ELF-1 (cell line): ENCODE measurements at places on chromosomes 4 and X.

GRCh38 chr4:106277140-106277675 is 38.8 kb downstream of the TBCK start:
- no peak for DNase-seq

- no peak for DNase-seq
These were observed 170.0 kb downstream of the SMIM20 start for GRCh38 chr4:26083987-26084386.

GRCh38 chrX:31092970-31093638 is 21.3 kb upstream of the FTHL17 start:
- no peak for DNase-seq

DNA sequence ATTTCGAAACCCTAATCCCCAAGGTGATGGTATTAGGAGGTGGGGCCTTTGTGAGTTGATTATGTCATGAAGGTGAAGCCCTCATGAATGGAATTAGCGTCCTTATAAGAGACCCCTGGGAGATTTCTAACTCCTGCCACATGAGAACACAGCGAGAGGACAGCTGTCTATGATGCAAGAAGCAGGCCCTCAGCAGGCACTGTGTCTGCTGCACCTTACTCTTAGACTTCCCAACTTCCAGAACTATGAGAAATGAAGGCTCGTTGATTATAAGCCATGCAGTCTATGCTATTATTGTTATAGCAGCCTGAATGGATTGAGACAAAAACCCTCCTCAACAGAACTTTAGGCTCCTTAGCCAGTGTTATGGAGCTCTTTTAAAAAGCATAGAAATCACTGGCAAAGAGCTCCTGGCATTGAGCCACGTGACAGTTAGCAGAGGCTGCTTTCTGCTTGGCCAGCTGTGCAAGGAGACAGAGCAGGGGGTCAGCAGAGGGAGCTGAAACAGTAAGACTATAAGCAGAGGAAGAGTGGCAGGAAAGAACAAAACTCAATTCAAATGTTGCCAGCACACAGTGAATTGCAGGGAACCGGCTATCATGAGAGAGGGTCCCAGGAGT is 219.2 kb upstream of the FAT1 start:
- DNase-seq, result no peak

GRCh38 chr4:26150948-26151347 is 169.9 kb upstream of the RBPJ start:
- no peak for DNase-seq

DNA sequence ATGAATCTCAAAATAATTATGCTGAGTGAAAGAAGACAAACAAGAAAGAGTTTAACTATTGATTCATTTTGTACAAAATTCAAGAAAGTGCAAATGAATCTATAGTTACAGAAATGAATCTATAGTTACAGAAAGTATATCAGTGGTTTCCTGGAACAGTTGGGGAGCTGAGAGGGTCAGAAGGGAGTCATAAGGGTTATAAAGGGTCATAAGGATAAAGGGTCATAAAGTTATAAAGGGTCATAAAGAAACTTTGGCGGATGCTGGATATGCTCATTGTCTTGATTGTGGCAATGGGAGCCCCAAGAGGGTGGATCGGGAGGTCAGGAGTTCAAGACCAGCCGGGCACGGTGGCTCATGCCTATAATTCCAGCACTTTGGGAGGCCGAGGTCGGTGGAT is 26.0 kb upstream of the INTS6L start:
- no peak for DNase-seq
